ENCODE measurements at places on chromosomes 3 and 15.

DNA sequence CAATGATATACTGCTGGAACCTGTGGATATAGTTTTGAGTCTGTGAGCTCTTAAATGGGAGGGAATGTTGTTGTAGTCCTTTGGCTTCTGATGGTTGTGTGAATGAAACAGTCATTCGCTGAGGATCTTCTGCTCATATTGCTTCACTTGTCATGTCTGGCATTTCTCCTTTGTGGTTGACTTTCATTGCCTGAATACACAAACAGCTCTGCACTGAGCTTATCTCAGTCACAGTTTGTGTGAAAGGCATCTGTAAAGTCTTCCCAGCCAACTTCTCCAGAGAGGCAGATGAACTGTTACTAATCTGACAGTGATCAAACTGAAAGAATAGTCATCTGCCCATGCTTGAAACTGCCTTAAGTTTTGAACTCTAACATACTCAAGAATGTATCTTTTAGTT is 59.8 kb downstream of the TMED3 start:
- DNase-seq, result no peak

- no peak for DNase-seq
Observed at GRCh38 chr15:39188314-39188713, 392.6 kb upstream of the THBS1 start.

DNA sequence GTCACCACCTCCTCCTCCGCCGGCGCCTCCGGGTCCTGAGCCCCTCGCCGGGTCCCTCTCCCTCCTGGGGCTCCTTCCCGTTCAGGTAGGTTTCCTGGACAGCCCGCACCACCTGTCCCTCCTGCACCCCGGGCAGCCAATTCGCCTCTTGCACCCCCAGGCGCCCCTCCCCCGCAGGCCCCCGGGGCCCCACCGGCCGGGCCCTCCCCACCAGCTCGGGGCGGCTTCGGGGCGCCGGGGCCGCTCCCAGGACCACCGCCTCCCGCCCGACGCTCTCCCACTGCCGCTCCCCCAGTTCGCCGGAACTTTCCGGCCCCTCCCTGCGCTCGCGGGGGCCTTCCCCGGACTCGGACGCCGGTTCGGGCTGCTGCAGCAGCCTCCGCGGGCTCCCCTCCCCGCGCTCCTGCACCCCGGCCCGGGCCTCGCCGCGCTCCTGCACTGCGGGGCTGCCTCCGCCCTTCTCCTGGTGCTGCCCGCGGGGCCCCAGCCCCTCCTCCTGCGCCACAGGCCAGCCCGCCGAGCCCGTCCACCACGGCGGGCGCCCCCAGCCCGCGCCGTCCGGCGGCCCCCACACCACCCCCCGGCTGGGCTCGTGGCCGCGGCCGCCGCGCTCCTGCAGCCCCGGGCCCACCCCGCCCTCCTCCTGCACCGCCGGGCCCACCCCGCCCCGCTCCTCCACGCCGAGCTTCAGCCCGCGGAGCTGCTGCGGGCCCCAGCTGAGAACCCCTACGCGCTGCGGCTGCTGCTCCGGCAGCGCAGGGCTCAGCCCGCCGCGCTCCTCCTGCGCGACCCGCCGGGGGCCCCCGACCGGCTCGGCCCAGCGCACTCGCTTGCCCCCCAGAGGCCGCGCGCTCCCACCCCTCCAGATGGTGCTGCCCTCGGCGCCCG is 587 bp upstream of the TNK2 start:
- no peak for DNase-seq

- peak; percentile 40 for DNase-seq
Observed at GRCh38 chr3:63914312-63914711, 2.1 kb upstream of the SCAANT1 start.
